ENCODE measurements at places on chromosomes 4 and X.

DNA sequence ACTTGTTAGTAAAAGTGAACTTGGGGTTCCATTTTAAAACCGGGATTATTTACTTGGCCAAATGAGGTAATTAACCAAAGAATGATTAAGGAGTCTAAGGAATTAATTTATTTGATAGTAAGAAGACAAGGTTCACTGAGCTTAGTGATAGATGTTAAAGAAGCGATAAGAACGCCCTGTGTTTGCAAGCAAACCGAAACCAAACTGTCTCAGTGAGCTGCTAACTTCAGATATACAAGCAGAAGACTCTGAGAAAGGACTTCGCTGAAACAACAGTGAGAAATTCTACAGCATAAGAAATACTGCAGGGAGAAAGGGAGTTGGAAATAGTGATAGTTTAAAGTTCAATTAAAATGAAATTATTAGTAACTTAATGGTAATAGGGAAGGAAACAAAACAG, 37.6 kb upstream of the SHISA3 start:
- no peak for DNase-seq

- no peak for DNase-seq
Measured at GRCh38 chrX:152313529-152314302, 137.4 kb downstream of the GABRA3 start.

DNA sequence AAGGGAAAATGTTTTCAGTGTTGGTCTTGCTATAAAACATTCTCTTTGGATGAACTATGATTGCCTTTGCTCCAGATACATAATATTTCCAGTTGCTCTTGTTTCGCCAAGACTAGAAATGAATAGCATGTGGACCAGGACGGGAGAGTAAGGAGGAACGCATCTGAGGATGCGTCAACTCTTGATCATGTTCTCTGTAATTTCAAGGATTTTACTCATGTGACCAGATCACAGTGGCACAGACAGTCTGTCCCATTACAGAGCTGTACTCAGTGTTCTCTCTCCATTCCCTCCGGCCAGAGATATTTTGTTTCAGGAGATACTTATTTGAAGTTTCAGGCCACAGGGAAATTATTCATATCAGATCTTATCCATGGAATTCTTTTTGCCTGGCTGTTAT, 266.6 kb downstream of the MID1IP1 start:
- no peak for DNase-seq

GRCh38 chrX:70421618-70422017, 1.5 kb upstream of the GDPD2 start:
- no peak for DNase-seq

GRCh38 chrX:15855568-15856221, 1.1 kb upstream of the AP1S2 start:
- DNase-seq: no peak

- DNase-seq: no peak
Measured at GRCh38 chr4:152325831-152326230, 210.1 kb downstream of the FBXW7 start.

- DNase-seq: no peak
Measured at GRCh38 chrX:15750611-15751154, 12.6 kb downstream of the CA5B start.

- DNase-seq: no peak
Measured at GRCh38 chrX:149760965-149761364, 12.9 kb upstream of the HSFX1 start.

DNA sequence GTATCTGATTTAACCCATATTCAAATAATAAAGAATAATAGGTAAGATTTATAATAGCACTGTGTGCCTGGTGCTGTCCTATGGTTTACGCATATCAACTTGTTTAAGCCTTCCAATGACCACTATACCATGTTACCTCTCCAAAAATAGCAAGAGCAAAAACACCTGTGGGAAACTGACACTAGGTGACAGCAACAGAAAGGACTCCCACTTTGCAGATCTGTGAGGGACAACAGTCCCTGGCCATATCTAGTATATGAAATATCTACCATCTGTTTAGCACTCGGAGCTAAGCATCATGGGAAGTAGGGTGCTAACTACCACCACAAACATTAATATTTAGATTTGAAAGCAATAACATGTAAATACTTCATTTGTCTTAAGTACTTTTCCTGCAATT, 55.7 kb upstream of the TXK start:
- DNase-seq: no peak

DNA sequence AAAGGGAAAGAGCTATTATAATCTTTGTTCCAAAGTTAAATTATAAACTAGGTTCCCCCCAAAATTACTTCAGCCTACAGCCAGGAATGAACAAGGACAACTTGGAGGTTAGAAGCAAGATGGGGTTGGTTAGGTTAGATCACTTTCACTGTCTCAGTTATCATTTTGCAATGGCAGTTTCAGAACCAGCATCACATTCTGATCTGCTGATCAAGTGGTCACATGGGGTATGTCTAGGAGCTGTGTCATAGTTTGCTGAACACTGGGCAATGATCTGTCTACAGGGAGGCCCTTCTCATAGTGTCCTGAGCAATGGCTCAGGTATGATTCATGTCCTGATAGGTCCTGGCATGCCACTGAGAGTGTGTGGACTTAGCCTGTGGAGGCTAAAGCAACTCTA, 41.6 kb upstream of the XIAP start:
- DNase-seq: no peak

DNA sequence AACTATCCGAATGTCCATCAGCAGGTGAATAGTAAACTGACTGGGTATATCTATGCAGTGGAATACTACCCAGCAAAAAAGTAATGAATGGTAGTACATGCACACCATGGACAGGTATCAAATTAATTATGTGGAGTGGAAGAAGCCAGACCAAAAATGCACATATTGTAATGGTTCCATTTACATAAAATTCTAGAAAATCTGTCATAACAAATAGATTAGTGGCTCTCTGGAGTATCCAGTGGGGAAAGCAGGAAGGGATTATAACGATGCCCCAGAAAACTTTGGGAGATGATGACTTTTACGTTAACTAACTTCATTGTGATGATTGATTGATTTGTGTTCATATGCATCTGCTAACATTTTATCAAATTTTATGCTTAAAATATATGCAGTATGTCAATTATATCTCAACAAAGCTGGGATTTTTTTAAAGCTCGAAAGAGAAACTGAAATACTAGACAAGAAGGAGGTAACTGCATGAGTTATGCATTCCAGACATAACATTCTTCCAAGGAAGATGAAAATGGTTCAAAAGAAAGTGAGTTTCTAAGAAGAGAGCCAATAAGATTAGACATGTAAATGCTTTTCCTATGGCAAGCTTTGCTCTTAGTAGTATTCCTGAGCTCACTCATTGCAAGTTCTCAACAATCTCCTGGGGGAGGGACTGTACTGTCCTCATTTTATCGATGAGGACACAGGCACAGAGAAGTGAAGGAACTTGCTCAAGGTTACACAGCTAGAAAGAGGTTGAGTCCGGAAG, 58.6 kb upstream of the MSX1 start:
- no peak for DNase-seq

DNA sequence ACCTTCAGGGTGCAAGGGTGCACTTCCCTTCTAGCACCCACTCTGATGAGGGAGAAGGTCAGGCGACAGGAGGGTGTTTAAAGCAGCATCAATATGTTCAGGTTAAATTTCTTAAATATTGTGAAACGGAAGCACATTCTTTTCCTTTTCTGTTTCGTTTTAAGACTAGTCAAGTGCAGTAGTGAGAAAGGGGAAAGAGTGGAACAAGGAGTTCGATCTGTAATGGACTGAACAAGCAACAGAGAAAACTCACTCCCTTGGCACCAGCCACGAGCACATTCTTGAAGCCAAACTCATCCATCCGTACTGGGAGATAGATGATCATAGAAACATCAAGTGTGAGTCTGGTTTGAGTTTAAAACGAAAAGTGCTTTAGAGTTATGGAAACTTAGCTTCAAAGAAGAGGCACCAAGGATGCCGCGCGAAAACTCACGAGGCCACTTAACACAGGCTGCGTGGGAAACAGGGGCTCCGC, 815 bp downstream of the FAM53A start:
- DNase-seq: no peak

DNA sequence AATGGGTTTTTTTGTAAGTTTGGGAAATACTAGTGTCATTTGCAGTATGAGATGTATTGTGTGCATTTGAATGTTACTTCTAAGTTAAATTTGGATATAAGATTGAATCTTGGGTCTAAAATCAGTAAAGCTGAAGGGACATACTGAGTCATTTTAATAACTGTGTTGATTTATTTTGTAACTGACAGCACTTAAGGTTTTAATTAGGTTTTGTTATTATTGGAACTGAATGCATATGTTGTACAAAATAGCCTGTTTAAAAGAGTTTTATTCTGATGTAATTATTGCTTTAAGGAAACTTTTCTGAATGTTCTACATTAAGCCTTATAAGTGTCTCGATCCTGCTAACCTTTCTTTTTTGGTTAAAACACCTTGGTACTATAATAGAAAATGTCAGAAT, 396.6 kb downstream of the MAPK10 start:
- DNase-seq: no peak

DNA sequence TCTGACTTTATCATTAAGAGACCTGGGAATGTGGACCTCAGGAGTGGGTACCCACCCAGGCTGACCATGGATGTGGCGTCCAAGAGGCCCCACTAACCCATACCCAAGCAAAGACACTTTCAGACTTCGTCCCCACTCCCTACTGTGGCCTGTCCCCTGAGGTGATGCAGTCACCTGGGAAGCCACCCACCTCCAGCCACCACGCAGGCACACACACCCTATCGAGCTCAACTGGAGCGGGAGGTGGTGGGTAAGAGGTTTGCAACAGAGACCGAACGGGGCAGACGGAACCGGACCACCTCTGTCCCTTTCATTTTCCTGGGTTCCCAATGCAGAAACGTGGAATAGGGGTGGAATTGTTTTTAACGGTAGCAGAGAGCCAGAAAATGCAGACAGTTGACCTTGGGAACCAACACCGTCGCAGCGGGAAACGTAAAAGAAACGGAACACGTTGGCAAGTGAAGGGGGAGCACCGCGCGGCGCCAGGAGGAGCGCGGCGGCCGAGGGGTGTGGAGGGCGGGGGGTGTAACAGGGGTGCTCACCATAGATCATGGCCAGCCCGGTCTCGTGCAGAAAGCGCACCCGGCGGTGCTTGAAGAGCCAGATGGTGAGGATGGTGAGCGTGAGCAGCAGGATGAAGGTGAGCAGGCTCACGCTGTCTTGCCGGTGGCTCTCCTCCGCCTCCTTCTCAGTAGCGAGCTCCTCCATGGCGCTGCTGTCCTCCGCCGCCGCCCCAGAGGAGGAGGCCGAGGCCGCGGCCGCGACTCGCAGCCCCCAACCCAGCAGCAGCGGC, 559 bp downstream of the SLC9A7 start:
- no peak for DNase-seq

DNA sequence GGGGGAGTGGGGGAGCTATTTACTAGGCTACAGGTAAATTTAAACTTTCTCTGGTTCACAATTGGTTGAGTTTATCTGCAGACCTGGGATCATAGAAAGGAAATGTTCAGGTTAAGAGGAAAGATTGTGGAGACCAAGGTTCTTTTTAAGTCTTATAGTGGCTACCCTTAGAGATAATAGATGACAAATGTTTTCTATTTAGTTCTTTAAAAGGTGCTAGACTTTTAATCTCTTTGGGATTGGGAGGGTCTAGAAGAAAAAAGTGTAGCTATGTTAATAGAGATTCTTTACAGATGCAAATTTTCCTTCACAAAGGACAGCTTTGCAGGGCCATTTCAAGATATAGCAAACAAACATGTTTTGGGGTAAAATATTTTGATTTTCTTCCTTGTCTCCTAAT, 76.0 kb downstream of the TEX13C start:
- DNase-seq: no peak

GRCh38 chrX:42602136-42602535, 175.8 kb downstream of the PPP1R2C start:
- no peak for DNase-seq

DNA sequence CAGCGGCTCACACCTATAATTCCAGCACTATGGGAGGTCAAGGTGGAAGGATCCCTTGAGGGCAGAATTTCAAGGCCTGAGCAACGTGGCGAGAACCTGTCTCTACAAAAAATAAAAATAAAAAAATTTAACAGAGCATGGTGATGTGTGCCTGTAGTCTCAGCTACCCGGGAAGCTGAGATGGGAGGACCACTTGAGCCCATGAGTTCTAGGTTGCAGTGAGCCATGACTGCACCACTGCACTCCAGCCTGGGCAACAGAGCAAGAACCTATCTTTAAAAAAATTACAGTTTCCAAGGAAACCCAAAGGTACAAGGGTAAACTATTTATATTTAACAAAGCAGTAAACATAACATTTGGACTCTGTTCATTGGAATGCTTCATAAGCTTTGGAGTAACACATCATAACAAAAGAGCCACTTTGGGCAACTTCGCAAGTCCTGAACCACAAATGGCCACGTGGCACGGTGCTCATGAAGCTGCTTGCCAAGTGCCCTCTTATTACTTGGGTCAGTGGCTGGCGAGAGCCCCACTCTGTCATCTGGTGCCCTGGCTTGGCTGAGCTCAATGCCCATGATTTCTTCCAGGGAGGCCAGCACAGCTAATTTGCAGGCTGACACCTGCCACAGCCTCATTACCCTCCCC, 165.6 kb downstream of the SH3KBP1 start:
- no peak for DNase-seq

GRCh38 chr4:163175971-163176958, 9.6 kb upstream of the NAF1 start:
- DNase-seq: no peak

DNA sequence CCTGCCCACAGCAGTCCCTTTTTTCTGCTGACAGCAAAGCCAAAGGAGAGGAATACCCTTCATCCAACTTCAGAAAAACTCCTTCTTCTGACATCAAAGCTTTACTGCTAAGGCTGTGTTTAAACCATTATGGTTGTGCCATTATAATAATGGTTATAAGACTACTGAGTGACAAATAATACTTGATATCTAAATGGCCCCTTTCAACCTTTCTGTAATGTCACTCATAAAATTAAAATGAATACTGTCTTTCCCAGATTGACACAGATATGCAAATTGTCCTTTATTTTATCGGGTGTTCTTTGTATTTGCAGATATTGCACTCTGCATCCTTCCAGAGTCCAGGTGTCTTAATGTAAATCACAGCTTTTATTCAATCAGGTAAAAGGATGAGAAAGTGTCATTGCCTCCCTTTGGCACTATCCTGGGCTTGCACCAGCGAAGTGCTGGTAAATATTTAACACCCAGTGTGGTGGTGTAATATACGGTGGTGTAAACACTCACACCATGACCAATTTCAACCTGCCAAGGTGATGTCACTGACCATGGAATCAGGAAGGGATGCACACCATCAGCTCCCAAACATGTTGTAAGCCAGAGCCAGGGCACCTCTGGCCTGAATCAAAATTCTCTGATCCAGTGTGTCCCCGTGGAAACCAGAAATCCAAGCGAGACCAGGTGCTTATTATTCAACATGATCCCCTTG, 139.4 kb upstream of the TENM3 start:
- no peak for DNase-seq

DNA sequence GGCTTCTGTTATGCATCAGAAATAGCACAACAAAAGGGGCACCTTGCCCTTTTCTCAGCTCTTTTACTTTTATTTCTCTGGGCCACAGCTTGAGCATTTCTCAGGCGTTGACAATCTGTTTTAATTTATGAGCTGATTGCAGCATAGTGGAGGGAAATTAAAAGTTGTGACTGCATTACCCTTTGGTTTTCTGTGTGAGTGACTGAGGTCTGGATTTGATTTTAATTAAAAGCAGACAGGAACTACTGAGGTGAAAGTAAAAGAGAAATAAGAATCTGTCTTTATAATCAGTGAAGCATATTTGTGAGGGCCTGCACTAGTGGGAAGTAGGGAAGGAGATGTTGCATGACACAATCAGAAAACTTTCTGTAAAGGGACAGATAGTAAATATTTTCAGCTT, 43.4 kb upstream of the GEMIN8 start:
- no peak for DNase-seq

GRCh38 chrX:133649651-133650050, 234.4 kb upstream of the GPC4 start:
- DNase-seq: no peak

- no peak for DNase-seq
Measured at GRCh38 chr4:119206178-119206577, 6.3 kb upstream of the USP53 start.
